ENCODE measurements at places on chromosomes 1 and 21. TPM values are rescaled to one million over a fixed set of nuclear protein-coding genes. Genes with fewer than 3 reads are reported as not detected.

Gene POU3F1
- total RNA-seq, result not detected

Gene HSD11B1
- 52.4 TPM for total RNA-seq

Gene HIVEP3
- 0.26 TPM for total RNA-seq

Gene SV2A
- 5.8 TPM for total RNA-seq

Gene KRTAP10-4
- total RNA-seq, result not detected

Gene INAVA
- not detected for total RNA-seq

Gene CLCNKA
- not detected for total RNA-seq

Gene MCOLN3
- total RNA-seq, result 3.4 TPM

Gene PADI3
- not detected for total RNA-seq

Gene PPM1J
- total RNA-seq, result 0.53 TPM

Gene SDHC
- 24.4 TPM for total RNA-seq

Gene AKR7A3
- 0.50 TPM for total RNA-seq

Gene SDF4
- total RNA-seq, result 143 TPM

Gene AGT
- 1.5 TPM for total RNA-seq

Gene OR2L8
- total RNA-seq, result not detected

Gene GCSAML
- not detected for total RNA-seq

Gene VWA1
- total RNA-seq, result 1.6 TPM

Gene TNFSF18
- 0.06 TPM for total RNA-seq

Gene CELF3
- total RNA-seq, result not detected

Gene C1orf53
- 3.9 TPM for total RNA-seq
